Activated CD8-positive, alpha-beta memory T cell treated with anti-CD3 and anti-CD28 coated beads for 4 hours (primary cell): ENCODE measurements at places on chromosomes 1 and 21.

- DNase-seq = no peak
These were observed 5.9 kb upstream of the DHX9 start for GRCh38 chr1:182833271-182833670.

DNA sequence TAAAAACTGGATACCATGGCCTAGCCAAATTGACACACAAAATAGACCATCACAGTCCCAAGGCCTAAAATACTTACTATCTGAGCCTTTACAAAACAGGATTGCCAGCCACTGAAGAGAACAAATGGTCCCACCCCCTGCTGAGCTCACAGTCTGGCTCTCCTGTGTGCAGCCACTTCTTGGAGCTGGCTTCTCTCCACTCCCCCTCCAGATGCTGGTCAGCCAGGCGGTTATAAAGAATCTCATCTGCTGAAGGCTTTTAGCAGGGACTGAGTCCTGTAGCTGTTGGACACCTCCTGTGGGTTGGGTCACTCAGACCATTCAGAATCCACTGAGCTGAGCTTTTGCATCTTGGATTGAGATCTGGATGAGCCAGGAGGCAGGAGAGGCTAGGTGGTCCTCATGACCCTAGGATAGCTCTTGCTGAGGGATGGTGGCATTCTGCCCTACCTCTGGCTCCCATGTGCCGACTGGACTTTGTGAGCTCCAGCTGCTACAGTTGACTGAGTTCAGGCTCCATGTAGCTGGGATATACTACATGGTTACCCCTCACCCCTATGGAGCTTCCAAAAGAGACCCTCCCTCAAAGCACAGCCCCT lies 16.1 kb downstream of the OXCT2 start:
- DNase-seq = no peak

GRCh38 chr1:234507089-234507488 lies 28.1 kb upstream of the TARBP1 start:
- DNase-seq = no peak

GRCh38 chr1:155681776-155682175 lies 6.8 kb downstream of the YY1AP1 start:
- DNase-seq = no peak

GRCh38 chr1:58745666-58746065 lies 38.2 kb downstream of the JUN start:
- DNase-seq = no peak

- DNase-seq = no peak
These were observed 382.3 kb upstream of the ZRANB2 start for GRCh38 chr1:71463144-71463543.

GRCh38 chr21:45551316-45551715 lies 9.1 kb upstream of the SLC19A1 start:
- no peak for DNase-seq

GRCh38 chr1:99641558-99641957 lies 4.4 kb upstream of the PALMD start:
- no peak for DNase-seq

DNA sequence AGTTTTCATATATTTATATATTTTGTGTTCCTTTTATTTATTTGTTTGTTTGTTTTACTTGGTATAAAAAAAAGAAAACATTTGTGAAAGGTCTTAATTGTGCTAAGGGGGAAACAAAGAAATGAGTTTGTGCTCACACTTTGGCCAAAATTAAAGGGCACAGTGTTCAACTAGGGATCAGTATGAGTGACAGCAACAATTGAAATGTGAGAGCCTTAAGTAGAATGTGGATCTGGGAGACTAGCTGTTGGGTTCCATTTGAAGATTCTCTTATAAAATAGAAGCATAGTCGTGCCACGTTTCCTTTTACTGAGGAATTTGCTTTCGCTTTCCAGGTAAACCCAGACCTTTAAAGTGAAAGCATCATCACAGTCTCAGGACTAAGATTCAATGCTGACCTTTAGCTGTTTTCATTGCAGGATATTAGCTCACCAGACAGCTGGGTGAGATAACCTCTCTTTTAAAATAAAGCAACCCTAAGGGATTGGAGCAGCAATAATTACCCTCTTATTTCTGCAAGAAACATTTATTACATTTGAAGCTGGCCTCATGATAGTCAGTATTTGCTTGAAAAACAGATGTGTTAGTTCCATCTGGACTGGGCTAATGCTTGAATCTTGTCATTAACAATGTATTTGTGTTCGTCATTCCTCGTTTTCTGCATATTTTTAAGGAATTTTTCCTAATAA lies 37.1 kb upstream of the CD55 start:
- DNase-seq = no peak

DNA sequence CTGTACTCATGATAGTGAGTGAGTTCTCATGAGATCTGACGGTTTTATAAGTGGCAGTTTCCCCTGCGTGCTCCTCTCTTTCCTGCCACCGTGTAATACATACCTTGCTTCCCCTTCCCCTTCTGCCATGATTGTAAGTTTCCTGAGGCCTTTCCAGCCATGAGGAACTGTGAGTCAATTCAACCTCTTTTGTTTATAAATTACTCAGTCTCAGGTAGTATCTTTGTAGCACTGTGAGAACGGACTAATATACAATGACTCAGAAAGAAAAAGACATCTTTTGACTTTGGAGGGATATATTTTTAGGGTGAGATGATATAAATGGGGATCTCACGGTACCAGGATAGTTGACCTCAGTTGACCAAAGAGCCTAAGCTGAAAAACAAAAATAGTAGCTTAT lies 74.7 kb upstream of the BACH1 start:
- DNase-seq = no peak

DNA sequence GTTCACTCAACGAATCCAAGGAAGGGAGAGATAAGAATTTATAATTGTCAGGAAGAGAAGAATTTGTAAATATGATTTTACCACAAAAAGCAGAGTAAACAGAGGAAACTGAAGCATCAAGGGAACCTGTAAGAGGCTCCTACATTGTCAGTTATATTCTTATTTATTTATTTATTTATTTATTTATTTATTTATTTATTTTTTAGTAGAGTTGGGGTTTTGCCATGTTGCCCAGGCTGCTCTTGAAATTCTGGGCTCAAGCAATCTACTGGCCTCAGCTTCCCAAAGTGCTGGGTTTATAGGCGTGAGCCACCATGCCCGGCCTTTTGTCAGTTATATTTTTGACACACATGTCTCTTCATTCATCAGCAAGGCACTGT lies 47.1 kb downstream of the FCRL3 start:
- DNase-seq = no peak

- DNase-seq = no peak
These were observed 13.1 kb downstream of the STMN1 start for GRCh38 chr1:25893116-25893515.

DNA sequence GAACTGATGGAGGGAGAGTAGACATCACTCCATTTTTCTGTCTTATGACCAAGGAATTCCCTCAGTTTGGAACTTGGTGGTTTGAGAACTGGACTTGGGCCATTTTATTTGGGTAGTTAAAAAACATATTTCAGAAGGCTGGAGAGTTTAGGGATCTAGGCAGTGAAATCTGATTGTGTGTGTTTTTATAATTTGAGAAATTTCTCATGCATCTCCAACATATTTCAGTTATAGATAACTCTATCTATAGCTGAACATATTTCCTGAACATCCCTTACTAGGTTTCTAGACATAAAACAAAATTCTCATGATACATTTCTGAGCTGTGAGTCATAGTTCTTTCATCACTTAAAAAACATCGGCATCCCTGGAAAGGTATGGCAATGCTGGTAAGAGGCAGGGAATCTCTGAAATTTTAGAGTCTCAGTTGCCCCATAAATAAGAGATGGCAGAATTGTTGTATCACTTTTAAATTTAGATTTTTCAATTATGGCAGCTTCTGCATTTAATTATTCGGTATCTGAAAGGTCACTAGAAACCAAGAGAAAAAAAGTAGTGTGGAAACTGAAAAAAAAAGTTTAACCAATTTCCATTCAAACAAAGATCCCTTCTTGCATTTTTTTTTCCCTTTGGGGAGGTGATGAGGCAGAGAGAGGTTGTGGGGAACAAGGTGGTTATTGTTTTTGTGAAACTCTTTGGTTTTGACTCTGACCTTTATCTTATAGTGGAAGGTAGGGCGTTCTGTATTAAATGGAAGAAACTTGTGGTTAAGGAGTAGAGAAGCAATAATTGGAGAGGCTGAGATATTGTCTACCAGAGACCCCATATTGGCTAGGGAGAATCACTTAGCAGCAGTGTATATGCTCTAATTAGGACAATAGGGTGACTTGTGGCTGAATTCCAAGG lies 102.9 kb downstream of the FASLG start:
- no peak for DNase-seq

DNA sequence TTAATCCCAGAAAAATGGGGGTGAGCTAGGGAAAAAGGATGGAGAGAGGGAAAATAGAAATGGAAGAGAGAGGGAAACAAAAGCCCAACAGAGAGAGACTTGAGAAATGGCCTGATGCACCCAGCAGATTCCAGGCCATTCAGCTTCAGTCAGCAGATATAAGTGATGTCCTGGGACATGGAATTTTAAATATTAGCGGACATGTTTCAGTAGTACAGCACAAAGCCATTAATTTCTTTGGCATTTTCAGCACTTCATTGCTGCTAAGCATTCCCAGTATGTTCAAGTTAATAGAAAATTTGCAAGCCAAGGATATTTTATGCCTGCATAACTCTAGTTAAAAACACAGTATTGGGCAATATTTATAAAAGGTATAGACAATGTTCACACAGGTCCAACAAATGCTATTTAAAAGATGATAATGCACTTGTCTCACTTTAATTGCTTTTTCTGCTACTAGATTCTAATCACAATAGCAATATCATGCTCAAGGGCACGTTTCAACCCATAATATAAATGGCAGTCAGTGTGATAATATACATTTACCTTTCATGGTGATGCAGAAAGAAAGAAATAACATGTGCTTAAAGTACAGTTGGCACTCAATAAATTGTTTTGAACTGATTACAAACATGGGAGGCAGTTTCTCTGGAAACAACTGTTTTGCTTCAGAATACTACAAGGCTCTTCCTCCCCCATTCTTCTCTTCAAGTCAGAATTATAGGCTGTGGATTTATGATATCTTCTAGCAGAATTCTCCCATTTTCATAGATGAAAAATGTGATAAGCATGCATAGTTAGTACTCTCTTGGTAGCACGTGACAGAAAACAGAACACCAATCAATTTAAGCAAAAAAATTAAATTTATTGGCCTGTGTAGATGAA lies 108.1 kb upstream of the MAGI3 start:
- DNase-seq = no peak

GRCh38 chr1:23548704-23549143 lies 10.6 kb downstream of the ID3 start:
- DNase-seq = no peak

DNA sequence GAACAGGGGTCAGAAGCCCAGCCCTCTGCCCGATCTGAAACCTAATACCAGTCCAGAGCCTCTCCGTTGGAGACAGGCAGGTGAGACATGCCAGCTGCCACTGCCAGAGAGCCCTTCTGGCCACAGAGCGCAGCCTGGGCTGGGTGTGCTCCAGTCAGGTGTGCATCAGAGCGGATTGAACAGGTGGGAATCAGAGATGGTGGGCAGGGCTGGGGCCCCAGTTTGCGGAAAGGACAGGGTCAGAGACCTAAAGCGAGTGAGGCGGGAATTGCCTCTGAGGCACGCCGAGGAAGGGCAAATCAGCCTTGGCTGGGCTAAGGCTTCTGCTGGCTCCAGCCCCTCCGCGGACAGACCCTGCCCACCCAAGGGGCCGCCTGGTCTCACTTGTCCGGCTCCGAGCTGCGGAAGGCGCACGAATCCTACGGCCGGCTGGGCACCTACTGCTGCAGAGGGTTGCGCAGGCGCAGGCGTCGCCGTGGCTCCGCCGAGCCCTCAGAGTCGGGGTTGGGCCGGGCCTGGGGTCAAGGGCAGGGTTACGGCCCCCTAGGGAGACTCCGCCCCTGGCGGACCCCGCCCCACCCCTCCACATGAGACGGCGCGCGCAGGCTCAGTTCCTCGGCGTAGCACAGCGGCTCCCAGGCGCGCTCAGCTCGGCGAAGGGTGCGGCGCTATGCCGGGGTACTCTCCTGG lies 10.3 kb downstream of the CPLANE2 start:
- no peak for DNase-seq

GRCh38 chr1:47241114-47242113 lies 9.4 kb upstream of the TAL1 start:
- DNase-seq = no peak

GRCh38 chr21:36741506-36741905 lies 42.6 kb downstream of the SIM2 start:
- DNase-seq = no peak

DNA sequence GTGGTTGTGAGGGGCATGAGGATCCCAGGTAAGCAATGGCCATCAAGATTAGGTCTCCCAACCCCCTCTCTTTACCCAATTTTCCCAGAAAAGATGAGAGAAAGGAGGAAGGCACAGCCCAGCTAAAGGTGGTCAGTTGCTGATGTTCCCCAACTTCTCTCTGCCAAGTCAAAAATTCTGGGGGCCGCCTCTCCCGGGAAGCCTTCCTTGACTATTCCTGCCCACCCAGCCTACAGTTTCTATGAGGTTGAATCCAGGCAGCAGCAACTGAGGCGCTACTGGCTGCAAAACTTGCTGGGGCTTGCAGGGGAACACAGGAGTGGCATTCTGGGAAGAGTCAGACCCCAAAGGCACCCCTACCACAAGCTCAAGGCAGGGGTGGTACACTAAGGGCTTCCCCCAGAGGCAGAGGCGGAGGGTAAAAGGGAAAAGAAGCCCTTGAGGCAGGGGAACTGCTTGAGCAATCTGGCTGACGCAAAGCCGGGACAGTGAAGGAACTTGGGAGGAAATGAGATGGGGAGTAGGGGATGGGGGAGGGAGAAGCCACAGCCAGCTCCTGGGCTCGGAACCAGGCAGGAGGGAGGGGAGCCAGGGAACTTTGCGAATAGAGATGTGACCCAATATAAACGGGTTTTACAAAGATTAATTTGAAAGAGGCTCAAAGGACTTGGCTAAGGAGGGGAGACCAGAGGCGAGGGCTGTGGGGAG lies 31.2 kb downstream of the SDC3 start:
- no peak for DNase-seq

- DNase-seq = no peak
These were observed 141.9 kb downstream of the SDCCAG8 start for GRCh38 chr1:243397613-243398321.

DNA sequence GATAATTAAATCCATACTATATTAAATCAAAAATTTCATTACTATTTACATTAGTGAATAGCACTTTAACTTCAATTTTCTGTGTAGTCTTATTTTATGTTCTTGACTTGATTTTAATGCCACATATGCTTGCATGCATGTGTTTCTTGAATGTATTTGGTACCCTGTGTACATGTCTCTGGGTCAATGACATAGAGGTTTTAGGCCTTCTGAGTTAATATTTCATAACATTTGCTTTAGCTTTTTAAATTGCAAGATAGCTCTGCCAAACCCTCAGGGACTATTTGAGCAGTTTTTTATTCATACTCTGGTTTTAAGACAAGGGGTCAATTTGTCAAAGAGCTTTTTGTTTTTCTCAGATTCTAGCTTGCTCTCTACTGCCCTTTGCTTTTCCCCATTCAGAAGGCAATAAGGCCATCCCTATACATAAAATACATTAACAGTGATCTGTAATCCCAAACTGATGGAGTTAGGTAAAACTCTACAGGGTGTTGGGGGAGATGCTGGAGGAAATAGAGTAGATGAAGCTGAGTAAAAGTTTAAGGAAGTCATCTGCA lies 5.0 kb downstream of the MLLT11 start:
- no peak for DNase-seq
